ENCODE measurements at places on chromosomes 4 and X.

DNA sequence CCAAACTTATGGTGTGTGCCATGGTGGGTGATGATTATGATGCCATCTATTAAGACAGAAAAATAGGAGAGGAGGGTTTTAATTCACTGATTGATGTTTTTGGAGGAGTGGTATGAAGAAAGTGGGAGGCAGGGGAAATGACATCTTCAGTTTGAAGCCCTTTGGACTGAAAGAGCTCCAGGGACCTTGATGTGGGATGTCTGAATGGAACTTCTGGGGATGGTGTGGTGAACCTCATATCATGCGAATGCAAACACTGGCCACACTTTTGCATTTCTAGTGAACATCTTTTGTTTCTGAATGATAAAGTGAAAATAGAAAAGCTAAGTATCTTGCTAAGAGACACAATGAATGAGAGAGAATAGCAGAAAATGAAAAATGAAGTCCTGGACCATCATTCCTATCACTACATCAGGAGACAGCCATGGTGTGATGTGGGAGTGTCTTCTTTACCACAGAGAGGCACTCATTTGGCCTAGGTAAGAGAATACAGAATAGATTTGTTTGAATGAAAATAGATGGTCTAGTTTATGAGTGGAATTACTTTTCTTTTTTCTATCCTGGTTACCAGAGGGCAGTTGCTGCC, 123.5 kb downstream of the ZNF827 start:
- no peak for DNase-seq

- no peak for DNase-seq
These were observed 82.9 kb upstream of the NHS start for GRCh38 chrX:17292111-17292527.

GRCh38 chr4:156794863-156795262, 176.7 kb downstream of the PDGFC start:
- no peak for DNase-seq

DNA sequence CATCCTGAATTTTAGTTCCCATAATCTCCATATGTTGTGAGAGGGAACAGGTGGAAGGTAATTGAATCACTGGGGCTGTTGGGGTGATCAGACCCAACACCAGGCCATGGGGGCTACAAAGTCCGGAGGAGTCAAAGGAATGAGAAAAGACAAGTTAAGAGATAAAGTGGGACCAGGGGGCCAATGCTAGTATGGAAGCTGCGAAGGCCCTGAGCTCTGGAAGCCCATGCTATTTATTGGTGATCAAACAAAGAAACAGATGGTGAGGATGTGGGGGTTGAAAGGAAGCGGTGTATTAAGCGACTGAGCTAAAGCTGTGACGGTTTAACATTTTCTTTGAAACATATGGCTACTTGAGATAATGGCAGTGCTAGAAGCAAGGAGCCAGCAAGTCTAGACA, 132.8 kb downstream of the PDGFC start:
- no peak for DNase-seq

DNA sequence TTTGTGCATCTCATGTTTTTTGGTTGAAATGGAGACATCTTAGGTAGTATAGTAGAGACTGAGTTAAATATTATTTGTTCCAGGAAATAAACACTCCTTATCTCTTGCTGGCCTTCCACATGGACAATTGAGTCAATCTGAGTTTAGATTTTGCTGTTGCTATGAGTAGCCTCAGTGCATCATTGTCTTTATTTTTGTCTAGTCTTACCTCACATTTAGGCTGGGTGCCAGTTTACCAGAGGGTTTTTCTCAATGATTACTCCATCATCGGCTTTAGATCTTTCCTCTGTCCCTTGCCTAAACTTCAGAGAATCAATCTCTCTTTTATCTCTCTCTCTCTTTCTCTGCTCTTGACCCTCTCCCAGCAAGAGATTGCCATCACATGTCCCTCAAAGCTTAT, 73.6 kb downstream of the GABRB1 start:
- DNase-seq: no peak

Data from T-helper 9 cell (primary cell).